HCEC 1CT (cell line): ENCODE measurements at places on chromosomes 4 and X.

DNA sequence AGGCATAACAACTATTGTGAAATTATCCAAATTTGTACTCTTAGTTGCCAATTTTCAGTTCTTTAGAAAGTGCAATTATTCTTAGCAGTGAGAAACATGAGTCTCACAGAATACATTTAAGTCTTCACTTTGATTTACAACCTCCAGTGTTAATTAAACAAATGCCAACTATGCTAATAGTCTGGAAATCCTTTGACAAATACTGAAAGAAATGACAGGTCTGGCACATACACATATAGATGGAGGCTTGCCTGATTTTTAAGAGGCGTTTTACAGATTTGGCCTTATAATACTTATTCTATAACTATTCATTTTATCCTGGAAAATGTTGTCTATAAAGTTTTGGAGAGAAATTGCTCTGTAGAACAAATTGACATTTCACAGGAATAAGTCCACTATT is 320.1 kb downstream of the TRIML1 start:
- no peak for DNase-seq

- DNase-seq = no peak
These were observed 849.4 kb downstream of the FSTL5 start for GRCh38 chr4:161314371-161314770.

DNA sequence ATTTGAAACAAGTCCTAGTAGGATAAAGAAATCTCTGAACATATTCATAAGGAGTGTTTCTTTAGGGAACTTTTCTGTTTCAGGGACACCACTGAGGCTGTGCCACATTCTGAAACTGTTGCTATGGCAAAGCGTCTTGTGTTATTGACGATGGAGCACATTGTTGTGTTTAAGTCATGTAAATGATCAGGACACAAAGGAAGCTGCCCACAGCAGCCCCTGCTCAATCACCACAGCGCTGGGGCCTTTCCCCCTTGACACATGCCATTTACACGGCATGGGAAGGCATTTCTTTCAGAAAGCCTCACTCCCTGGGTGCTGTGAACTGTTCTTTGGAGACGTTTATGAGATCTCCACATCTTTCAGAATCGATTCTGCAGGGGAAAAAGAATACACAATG is 39.8 kb upstream of the MID1 start:
- no peak for DNase-seq

GRCh38 chr4:98179951-98180350 is 36.7 kb upstream of the STPG2 start:
- no peak for DNase-seq
